ENCODE measurements at places on chromosomes 13 and 19.

GRCh38 chr19:50796128-50796633 lies 6.0 kb downstream of the ACP4 start:
- DNase-seq, result no peak

DNA sequence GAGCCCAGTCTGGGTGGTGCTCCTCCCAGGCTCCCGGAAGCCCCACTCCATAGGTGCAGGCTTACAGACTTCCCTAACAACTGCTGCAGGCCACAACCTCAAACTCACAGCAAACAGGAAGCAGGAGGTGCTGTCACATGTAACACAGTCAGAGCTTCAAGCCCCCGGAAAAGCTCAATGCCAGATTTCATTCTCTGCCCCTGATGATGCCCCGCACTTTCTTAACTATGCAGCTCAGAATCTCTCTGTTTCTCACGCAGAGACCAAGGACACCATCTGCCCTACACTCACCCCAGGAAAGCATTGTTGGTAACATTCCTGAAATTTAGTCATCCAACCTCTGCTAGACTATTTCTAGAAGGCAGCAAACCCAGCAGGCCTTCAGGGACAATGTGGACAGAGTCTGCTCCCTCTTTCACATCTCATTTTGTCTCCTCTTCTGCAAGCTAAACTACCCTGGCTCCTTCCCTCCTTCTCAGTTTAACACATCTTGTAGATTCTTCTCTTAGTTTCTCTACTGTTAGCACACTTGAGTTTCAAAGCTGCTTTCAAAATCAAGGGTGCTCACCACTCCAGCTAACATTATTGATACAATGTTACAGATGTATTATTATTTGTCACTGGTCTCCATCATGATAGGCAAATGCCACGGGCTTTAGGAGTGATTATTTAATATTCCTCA lies 162.5 kb downstream of the KCTD12 start:
- DNase-seq, result no peak

- no peak for DNase-seq
These were observed 146.1 kb downstream of the STOML3 start for GRCh38 chr13:38844581-38844980.

DNA sequence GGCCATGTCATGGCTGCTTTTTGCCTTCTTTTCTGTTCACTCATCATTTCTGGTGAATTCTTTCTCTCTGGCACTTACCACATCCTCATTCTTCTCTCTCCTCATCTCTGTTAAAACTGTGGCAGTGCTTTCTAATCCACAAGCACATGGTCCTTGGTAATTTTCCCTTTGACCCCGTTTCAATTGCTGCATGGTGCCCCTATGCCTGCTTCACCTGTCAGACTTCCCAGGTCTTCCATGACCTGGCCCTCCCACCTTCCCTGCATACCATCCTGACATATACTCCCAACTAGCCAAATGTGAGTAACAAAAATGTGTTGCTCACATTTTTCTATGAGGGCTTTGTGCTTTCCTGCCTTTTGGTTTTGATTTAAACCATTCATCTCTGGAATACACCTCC lies 286.5 kb downstream of the MTUS2 start:
- DNase-seq, result no peak

GRCh38 chr13:111900390-111901131 lies 166.4 kb upstream of the SOX1 start:
- DNase-seq, result no peak

- DNase-seq, result no peak
These were observed 3.4 kb downstream of the ATP1A3 start for GRCh38 chr19:41990615-41991014.

GRCh38 chr13:113577881-113578435 lies 6.6 kb upstream of the TFDP1 start:
- DNase-seq, result no peak

DNA sequence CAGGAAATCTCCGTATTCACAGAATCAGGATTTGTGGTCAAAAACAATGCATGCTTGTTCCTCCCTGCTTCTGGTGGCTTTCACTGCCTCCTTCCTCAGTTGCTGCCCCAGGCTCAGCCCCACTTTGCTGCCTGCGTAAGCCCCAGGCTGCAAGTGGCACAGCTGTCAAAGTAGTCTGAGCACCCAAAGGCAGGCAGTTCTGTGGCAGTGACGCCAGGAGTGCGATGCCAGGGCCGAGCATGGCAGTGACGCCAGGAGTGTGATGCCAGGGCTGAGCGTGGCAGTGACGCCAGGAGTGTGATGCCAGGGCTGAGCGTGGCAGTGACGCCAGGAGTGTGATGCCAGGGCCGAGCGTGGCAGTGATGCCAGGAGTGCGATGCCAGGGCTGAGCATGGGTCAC lies 77.3 kb upstream of the GPR183 start:
- DNase-seq, result no peak

DNA sequence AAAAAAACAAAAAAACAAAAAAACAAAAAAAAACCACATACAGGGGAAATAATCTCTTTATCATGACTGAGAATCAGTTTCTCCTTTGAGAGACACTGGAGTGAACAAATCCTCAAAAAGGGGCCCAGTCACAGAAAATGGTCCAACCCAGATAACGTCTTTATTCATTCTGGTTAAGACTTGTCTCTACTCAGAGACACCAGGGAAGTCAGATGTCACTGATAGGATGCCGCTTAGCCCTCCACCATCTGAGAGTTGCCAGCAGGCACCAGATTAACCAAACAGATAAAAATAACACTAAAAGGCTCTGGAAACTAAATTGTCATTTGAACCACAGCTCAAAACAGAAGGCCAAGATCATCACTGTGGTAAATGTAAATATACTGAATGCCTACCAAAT lies 1163.4 kb upstream of the ATXN8OS start:
- no peak for DNase-seq

- DNase-seq, result no peak
These were observed at the start of gene ZIC5 for GRCh38 chr13:99971576-99972189. TSS of gene ZIC5 (minus strand) at chr13:99971767. CDS start at chr13:99971603, 164 bp downstream.
